ENCODE measurements at places on chromosomes 4 and X.

GRCh38 chr4:187128976-187129375 is 405.3 kb upstream of the FAT1 start:
- no peak for DNase-seq

- no peak for DNase-seq
Measured at GRCh38 chr4:39881789-39882188, 95.9 kb downstream of the PDS5A start.

DNA sequence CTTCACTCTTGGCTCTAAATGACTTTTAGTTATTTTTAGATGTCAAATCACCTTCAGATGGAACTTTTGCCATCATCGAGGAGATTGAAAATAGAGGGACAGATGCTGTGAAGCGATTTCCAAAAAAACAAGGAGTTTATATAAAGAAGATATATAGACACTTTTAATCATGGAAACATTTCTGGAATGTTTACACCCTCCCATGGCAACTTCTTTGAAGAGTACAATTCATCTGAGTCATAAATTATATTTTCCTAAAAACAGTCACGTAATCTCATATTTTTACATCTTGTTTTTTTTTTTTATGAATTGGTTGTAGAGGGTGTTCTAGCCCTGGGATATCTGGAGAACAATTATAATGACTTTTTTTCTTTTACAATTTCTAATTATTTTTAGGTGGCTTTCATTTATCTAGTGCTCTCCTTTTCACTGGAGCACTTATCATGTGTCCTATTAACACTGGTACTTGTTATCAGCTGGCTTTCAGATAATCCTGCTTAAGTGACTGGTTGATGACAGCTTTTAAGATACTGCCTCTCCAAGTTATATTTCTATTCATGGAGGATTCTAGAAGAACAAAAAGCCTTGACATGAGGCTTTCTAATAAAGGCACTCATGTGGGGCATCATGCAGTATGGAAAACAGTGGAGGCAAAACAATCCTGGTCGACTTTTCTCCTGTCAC is 24.9 kb downstream of the PCDH7 start:
- DNase-seq, result no peak

GRCh38 chr4:169438057-169438480 is 167.3 kb upstream of the SH3RF1 start:
- no peak for DNase-seq

DNA sequence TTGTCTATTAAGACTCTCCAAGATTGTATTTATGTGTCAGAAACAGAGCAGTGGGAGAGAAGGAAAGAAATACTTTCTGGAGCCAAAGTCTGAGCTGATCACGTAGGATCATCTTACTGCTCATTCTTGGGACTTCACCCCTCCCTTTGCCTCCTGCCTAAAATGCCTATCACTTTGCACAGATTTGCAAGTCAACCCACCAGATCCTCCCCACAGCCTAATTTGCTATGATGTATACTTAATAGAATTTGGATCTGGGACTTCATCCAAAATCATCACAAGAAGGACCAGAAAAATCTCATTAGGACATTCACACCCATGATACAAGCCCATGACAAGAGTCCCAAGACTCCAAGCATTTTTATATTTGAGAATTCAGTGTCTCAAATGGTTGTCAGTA is 290.2 kb downstream of the FBXW7 start:
- DNase-seq, result no peak

- no peak for DNase-seq
Measured at GRCh38 chr4:28639747-28640146, 1779.1 kb downstream of the STIM2 start.

DNA sequence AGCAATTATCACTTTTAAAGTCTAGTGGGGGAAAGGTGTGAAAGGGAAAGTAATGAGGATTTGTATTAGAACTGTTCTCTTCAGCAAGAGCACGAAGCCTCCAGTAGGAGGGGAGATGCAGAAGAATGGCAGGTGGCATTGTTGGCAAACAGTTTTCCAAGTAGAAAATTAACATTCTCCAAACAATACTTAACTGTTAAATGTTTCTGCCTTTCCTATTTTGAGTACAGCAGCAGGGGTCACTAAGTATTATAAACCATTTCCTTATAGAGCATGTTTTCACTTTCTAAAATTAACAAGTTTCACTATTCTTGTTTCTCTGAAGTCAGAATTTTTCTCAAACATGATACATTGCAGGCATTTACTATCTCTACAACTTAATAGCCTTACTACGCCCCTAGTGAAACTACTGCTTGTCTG is 58.7 kb downstream of the LEF1 start:
- DNase-seq, result no peak

DNA sequence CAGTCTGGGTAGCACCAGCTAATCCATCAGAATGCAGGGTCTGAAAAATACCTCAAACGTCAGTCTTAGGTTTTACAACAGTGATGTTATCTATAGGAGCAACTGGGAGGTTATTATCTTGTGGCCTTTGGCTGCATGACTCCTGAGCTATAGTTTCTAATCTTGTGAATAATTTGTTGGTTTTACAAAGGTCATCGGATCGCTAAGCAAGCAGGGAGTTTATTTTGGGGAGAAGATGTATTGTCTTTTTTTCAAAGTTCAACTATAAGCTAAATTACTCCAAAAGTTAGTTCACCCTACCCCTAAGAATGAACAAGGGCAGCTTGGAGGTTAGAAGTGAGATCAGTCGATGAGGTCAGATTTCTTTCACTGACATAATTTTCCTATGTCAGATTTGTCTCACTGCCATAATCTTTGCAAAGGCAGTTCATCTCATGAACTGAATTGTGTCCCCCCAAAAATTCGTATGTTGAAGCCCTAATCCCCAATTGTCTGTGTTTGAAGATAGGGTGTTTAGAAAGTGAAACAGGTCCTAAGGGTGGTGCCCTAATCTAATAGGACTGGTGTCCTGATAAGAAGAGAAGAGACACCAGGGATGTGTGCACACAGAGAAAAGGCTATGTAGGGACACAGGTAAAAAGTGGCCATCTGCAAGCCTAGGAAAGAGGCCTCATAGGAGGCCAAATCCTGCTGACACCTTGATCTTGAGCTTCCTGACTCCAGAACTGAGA is 175.8 kb upstream of the GALNT7 start:
- DNase-seq, result no peak

DNA sequence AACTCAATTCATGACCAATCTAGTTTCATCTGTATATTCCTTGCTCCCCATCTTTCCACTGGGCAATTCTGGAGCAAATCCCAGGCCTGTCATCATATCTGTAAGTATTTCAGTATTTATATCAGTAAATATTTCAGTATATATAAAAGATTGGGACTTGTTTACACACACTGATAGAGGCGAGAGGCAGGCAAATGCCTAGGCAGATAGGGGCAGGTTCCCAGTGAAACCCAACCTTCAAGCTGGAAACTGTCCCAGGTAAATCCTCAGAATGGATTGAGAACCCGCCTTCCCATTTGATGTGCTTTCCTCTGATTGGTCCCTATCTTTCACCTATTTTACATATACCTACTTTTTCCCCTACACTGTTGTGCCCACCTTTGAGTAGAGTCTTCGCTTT is 23.8 kb upstream of the TBC1D1 start:
- DNase-seq, result no peak

DNA sequence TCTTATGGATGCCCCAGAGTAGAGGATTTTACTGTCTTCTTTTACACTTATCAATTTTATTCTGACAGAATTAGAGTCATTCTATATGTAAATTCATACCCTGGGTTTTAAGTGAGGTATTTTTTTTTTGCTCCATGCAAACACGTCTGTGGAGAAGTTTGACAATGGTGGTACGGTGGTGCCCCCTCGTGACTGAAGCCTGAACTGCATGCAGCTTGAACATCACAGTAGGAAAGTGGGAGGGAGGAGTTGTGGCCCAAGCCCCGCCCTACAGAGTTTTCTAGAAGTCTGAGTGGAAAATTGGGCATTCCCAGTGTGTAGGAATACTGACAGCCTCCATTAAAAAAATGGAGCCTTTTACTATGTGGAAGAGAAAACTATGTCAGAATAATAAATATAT is 73.3 kb upstream of the RAB40AL start:
- peak; percentile 86 for DNase-seq

- no peak for DNase-seq
Measured at GRCh38 chrX:7948483-7948882, 21.3 kb upstream of the PNPLA4 start.

- DNase-seq, result no peak
Measured at GRCh38 chr4:163966612-163967011, 472.1 kb downstream of the TMA16 start.

DNA sequence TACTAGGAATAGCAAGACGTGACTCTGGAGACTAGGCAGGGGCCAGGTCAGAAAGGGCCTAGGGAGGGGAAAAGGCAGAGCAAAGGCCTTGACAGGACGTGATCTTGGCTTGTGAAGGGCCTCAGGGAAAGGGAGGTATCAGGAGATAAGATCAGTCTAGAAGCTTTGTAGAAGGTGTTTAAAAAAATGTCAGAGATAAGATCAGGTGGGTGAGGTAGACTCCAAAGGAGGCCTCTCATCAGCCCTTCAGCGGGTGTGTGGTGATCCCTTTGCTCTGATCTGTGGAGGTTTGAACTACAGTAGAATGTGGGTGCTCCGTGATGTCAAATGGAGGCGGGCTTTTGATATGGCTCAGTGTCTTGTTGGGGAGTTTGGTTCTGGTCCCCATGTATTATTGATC is 78.8 kb upstream of the PRPS1 start:
- no peak for DNase-seq

GRCh38 chr4:25838526-25838925 is 24.3 kb downstream of the SEL1L3 start:
- peak; percentile 42 for DNase-seq

Measured in nephron progenitor cell (in vitro differentiated cells).